ENCODE measurements at places on chromosomes 11 and 22. TPM values are rescaled to one million over a fixed set of nuclear protein-coding genes. Genes with fewer than 3 reads are reported as not detected.
A peak's percentile ranks its signal among the peaks of the same experiment; 100 is the strongest.

The GDPD4 gene
- polyA plus RNA-seq: not detected

DNA sequence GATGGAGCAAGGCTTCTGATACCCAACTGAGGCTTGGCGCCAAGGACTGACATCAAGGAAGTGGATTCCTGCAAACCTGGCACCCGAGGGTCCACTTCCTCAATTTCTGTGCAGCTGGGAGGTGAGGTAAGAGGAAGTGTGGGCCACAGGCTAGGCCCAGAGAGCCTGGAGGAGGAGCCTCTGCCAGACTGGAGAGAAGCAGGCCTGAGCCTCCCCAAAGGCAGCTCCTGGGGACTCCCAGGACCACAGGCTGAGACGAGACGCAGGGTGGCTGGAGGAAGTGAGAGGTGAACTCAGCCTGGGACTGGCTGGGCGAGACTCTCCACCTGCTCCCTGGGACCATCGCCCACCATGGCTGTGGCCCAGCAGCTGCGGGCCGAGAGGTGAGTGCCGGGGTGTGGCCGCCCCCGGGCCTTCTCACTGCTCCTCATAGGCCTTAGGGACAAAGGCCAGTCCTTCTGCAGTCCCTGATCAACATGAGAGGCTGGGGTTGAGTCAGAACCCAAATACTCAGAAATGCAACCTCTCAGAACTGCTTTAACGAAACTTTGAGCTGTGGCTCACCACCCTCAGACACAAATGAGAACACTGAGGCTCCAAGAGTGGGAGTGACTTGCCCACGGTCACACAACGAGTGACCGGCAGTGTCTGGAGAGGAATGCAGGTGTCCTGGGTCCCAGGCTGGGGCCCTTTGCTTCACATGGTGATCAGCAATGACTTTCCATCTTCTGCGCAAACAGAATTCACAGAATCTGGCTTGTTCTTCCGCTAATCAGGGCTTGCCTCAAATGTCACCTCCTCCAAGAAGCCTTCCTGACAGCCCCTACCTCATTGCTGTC, at the start of gene NCF4:
TSS of gene NCF4 (plus strand) at position 186 of the 839 bp plus-strand sequence. CDS start at position 352, 166 bp downstream.
- no peak for DNase-seq

GRCh38 chr11:61654397-61654829, 25.8 kb upstream of the DAGLA start:
- no peak for DNase-seq

GRCh38 chr11:68659158-68659921, 25.0 kb upstream of the GAL start:
- DNase-seq: peak; percentile 55

GRCh38 chr11:102347462-102348370, 702 bp downstream of the BIRC2 start:
- no peak for DNase-seq

GRCh38 chr11:2263724-2264360, 6.5 kb downstream of the ASCL2 start:
- DNase-seq: no peak

Data from A549 (cell line).